ENCODE measurements at places on chromosomes 4 and X.
A peak's percentile ranks its signal among the peaks of the same experiment; 100 is the strongest.

- peak; percentile 7 for DNase-seq
These were observed 2.3 kb upstream of the NR3C2 start for GRCh38 chr4:148444296-148445070.

DNA sequence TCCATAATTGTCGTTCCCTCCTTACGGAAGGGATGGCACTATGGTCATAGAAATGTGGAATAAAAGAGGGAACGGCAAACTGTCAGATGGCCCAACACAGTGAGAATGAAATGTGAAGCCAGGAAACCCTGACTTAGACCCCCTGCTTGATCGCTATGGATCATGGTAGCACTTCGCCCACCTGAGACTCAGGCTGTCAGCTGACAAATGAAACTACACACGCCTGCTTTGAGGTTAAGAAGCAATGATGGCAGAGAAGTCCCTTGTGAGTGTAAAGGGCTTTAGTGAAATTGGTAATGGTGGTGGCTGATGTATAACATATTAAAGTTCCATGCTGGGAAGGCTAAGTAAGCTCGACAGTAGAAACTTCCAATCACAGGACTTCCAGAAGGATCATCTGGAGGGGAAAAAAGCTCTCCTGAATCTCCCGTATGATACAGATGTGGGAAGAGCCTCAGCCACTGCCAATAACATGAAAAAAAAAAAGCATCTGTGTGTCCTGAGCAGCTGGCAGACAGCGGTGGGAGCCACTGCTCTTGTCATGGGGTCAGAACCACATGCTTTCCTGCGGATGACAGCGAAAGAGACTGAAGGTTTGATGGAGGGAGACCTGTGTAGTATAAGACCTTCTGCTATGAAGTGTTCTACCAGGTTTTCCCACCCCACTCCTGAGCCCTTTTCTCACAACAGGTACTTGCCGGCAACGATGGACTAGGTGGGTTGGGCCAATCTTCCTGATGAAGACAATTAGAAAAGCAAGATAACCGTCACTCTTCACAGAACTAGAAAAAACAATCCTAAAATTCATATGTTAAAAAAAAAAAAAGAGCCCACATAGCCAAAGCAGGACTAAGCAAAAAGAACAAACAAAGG lies 107.6 kb downstream of the AFAP1 start:
- no peak for DNase-seq

DNA sequence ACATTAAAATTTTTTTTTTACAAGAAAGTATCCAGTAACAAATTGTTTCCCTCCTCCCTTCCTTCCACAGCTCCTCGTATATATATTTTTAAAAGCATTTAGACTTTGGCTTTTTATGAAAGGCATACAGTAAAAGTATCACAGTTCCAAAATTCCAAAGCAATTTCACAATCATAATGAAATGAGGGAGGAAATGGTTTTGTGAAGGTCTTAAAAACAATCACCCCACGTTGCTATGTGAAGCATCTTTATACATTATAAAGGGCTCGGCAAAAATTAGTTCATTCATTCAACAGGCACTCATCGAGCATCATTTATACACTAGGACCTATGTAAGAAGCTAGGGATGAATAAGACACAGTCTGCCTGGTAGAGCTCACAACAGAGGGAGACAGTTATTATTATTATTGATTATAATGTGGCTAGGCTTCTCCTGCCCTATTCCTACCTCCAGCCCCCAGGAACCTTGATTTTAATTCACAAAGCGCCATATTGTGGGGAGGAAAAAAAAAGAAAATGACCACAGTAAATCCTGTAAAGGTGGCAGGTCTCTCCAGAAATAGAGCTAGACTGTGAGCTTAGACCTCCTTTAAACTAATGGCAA lies 239.9 kb downstream of the MAML3 start:
- DNase-seq: peak; percentile 85

- no peak for DNase-seq
These were observed 3.4 kb upstream of the AP1S2 start for GRCh38 chrX:15858051-15858450.

DNA sequence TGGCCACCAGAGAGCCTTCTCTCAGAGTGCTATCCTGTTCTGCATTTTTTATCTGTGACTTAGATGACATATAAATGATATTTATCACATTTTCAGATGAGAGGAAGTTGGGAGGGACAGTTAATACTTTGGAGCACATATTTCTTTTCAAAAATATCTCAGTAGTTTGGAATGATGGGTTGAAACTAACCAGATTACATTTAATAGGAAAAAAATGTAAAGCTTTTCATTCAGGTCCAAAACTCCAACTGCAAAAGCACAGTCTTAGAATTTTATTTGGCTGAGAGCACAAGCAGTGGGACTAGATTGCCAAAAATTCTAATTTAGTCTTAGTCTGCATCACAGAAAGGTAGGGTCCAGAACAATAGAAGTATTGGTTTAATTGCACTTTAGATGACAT lies 248.2 kb upstream of the TEX13A start:
- no peak for DNase-seq

- DNase-seq: no peak
These were observed 1.0 kb upstream of the BLOC1S4 start for GRCh38 chr4:6714954-6715353.

DNA sequence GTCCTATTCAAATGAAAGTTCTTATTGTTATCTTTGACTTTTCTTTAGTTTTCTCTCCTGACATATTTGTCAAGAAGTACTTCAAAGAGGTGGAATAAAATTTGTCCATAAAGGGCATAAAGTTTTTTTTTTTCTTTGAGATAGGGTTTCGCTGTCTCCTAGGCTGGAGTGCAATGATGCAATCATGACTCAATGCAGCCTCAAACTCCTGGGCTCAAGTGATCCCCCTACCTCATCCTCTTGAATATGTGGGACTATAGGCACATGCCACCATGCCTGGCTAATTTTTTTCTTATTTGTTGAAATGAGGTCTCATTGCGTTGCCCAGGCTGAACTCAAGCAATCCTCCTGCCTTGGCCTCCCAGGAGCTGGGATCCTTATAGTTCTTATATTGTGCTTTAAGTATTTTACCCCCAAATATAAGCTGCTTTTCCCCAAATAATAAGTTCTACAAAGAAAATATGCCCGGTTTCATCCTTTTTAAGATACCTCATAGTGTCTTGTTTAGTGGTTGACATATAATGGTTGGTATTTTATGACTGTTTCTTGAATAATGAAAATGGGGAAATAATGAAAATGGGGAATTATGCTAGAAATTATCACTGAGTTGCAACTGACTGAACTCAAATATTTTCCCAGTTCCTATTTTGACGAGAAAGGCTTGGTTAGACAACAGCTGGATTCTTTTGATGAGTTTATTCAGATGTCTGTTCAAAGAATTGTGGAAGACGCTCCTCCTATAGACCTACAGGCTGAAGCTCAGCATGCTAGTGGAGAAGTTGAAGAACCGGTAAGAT lies 11.6 kb downstream of the POLR2B start:
- DNase-seq: peak; percentile 34

- no peak for DNase-seq
These were observed 354.2 kb upstream of the FAT1 start for GRCh38 chr4:187077744-187078401.

DNA sequence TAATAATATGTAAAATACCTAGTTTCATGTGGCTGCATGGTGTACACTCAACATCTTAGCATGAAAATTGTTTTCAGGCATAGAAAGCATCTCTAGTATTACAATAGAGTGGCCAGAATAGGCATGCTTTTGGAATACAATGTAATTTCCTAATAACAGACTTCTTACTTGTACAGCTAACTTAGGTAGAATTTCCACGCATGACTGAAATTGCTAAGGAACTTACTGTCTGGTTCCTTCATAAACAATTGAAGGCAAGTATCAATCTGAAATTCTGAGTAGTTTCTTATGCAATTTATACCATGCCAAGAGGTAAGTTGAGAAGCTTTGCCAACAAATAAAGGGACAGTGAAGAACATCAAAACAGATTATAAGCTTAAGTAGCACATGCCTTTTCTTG lies 26.7 kb downstream of the SULT1E1 start:
- DNase-seq: no peak

DNA sequence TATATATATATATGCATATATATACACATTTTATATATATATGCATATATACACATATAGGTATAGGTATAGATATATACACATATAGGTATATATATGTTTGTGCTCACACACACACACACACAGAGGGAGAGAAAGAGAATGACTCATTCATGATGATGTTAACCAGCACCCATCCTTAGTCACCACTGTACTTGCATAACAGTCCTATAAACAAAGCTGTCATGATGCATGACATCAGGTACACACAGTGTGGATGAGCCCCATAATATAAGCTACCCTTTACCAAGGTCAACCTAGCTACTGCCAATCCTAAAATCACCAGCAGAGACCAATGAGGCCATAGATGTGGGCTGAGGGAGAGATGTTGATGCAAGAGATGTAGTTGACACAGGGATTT lies 1408.0 kb downstream of the RAPGEF2 start:
- DNase-seq: no peak

DNA sequence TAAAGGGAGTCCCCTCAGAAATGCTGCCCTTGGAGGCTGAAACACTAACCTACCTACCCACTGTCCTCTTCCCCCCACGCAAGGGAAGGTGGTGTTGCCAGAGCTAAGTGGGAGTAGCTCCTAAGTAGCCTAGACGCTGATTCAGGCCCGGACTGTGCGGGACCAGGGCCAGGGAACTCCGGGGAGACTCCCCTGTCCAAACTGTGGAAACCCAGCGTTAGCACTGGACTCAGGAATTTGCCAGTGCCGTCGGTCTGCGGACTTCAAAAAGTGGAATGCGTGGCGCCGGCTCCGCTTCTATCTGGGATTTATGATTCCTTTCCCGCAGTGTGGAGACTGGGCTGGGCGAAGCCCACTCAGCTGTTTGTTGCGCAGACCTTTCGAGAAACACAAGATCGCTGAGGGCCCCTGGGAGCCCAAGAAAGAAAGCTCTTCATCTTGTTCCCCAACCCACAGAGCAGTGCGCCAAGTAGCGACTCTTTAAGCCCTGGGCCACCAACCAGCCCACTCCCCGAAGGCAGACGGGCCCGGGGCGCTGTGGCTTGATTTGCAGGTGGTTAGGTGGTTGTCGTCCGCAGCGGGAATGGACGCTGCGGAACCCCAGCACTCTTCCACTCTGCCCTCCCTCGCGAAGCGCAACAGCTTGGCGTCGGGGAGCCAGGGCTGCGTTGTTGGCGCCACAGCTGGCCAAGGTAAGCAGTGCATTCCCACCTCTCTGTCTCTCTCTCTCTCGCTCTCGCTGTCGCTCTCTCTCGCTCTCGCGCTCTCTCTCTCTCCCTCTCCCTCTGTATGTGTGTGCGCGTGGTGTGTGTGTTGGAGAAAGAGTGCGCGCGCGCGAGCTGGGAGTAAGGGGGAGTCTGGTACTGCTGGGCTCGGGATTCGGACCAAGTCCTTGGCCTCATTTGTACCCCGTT lies 2.0 kb downstream of the TMEM255A start:
- DNase-seq: peak; percentile 19

DNA sequence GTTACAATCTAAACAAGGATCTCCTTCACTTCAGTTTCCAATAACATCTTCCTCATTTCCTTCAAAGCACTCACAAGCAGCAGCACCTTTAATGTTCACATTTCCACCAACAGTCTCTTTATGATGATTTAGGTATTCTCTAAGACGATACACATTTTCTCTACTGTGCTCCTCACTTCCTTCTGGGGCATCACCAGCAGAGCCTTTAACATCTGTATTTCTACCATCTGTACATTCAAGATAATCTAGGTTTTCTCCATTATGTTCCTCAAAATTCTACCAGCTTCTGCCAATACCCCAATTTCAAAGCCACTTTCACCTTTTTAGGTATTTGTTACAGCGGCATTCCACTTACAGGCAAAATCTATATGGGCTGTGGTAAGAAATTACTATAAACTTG lies 80.6 kb downstream of the FBXW7 start:
- no peak for DNase-seq

GRCh38 chr4:87506974-87507701 lies 22.0 kb downstream of the SPARCL1 start:
- peak; percentile 92 for DNase-seq

DNA sequence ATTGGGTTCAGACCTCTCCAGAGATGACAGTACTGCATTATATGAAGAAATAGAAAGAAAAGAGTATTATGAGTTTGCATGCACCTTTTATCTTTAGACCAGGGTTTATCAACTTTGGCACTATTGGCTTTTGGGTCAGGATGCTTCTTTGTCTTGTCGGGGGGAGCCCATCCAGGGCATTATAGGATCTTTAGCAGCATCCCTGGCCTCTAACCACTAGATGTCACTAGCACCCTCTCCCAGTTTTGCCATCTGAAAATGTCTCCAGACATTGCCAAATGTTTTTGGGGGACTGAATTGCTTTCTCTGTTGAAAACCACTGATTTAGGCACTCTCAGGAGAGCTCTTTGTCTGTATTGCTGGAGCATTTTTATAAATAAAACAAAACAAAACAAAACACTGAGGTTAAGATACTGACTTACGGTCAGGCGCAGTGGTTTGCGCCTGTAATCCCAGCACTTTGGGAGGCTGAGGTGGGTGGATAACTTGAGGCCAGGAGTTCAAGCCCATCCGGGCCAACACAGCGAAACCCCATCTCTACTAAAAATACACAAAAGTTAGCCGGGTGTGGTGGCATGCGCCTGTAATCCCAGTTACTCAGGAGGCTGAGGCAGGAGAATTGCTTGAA lies 23.6 kb downstream of the CA5B start:
- peak; percentile 47 for DNase-seq

- DNase-seq: peak; percentile 81
These were observed 32.9 kb upstream of the STX18 start for GRCh38 chr4:4574792-4575191.
